ENCODE measurements at places on chromosomes 11 and 22.

- DNase-seq: no peak
Measured at GRCh38 chr11:61353131-61354067, 8.3 kb downstream of the CYB561A3 start.

DNA sequence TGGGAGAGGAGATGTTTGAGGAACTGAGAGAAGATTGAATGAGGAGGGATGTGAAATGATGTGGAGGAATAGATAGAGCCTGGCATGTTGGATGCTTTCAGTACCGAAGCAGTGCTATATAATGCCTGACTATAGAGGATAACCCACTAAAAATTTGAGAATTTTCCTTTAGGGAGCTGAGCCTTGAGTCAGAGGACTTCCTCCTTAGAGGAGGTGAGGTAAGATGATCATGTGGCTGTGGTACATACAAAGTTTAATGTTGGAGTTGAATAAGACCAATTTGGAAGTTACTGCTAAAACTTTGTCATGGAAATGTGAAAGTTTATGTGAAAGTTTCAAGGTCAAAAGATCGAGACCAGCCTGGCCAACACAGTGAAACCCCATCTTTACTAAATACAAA, 66.9 kb downstream of the YAP1 start:
- no peak for DNase-seq

DNA sequence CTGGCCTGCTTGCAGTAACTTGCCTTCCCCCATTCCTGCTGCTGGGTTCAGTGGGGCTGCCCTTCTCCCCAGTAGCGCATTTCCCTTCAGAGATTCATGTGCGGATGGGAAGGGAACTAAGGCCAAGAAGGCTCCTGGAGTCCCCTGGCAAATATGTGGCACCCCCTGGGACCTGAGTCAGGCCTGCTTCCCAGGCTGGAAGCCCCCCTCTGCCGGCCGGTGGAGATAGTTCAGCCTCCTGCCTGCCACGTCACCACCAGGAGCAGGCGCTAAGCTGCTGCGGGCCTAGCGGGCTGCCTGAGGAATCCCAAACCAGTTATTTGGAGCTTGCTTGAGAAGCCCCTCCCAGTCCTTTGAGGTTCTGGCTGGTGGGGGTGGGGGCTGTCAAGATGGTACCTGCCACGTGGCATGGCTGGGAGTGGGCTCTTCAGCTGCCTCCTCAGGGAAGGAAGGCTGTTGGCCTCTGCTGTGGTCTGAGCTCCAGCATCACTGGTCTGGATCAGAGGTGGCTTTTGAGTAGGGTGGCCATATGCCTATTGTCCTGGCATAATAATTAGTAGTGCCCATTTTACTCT, 2.0 kb downstream of the SERPINH1 start:
- no peak for DNase-seq

- no peak for DNase-seq
Measured at GRCh38 chr11:69531071-69531716, 49.7 kb downstream of the LINC01488 start.

- no peak for DNase-seq
Measured at GRCh38 chr22:23478175-23478574, 101.9 kb downstream of the IGLL1 start.

DNA sequence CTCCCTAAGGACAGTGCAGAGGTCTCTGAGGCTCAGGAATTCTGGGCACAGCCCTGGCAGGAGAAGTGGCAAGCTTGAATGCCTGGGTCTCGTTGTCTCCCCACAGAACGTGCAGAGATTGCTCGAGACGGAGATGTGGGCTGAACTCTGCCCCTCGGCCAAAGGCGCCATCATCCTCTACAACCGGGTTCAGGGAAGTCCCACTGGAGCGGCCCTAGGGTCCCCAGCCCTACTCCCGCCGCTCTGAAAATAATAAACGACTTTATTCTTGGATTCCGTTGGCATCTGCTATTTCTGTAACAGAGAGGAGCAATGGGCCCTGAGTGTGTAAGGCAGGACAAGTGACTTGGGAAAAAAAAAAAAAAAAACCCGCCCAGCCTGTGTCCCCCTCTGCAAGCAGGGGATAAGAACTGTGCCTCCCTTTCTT, 591 bp upstream of the DNAJC4 start:
- no peak for DNase-seq

DNA sequence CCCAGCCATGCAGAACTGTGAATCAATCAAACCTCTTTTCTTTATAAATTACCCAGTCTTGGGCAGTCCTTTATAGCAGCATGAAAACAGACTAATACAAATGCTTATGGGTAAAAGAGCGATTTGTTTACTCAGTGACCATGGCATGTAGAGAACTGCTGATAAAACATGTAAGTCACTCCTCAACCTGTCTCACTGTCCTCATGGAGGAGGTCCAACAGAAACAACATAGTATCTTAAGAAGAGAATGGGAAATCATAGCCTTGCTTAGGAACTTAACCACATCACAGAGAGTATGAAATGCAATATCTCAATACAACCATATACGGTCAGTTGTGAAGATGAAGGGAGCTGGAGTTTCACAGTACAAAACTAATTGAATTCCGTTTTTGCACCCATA, 1734.0 kb upstream of the RAG2 start:
- DNase-seq: no peak

GRCh38 chr22:21067901-21068680, 22.3 kb downstream of the LRRC74B start:
- DNase-seq: no peak

GRCh38 chr11:1875093-1875850, 16.4 kb downstream of the PRR33 start:
- DNase-seq: no peak

- DNase-seq: no peak
Measured at GRCh38 chr22:49149721-49150608, 677.7 kb downstream of the BRD1 start.

DNA sequence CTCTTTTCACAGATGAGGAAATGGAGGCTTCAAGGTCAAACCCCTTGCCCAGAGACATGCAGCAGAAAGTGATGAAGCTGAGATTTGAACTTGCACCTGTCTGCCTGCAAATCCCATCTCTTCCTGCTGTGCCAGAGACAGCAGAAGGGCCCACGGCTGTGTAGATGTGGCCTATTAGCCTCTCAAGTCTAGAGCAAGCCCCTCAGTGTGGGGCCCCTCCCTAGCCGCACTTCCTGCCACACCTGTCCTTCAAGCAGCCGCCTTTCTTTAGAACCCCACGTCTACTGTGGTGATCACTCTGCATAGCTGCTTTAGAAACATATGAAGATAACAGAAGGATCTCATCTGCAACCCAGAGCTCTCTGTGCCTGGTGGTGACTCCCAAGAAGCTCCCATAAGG, 41.2 kb upstream of the JAM3 start:
- no peak for DNase-seq

GRCh38 chr22:22752556-22753477, 108.4 kb downstream of the GGTLC2 start:
- DNase-seq: no peak

DNA sequence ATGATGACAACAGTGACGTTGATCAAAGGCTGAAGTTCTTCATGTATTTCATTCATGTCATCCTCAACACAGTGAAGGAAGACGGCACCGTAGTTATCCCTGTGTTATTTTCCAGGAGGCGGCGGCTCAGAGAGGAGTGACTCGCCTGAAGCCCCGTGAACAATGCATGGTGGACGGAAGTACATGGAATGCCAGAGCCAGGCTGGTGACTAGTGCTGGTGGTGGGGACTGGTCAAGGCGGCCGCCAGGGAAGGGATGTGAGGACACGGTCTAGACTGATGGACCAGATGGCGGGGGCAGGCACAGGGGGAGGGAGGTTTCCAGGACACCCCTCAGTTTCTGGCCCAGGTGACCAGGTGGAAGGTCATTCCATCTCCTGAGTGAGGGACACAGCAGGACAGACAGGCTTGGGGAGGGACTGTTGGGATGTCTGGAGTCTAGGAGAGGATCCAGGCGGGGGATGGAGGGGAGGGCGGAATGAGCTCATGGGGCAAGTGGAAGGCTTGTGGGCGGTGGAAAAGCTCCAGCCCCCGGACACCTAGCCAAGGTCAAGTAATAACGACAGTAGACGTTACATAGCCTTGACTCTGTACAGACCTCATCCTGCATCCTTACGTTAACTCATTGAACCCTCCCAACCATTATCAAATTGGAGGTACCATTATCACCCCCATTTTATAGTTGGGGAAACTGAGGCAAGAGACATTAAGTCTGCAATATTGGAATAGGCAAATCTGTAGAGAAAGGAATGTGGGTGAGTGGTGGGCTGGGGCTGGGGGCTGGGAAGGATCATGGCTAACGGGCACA, 16.0 kb upstream of the PICK1 start:
- DNase-seq: no peak

DNA sequence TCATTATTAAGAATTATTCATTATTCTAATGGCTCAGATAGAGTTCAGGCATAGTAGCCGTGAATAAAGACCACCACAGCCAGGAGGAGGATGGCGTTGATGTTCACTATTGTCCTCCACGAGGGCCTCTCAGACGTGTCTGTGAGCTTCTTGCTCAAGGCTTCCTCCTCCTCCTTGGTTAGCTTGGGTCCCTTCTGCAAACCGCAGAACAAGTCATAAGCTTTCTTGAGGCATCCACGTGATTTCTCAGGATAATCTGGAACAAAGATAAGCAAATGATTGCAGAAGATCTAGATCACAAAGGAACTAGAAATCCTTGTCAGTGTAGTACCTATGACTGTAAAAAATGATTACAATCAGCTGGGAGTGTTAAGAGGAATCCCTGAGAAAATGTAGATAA, 13.6 kb upstream of the RFPL2 start:
- DNase-seq: no peak

DNA sequence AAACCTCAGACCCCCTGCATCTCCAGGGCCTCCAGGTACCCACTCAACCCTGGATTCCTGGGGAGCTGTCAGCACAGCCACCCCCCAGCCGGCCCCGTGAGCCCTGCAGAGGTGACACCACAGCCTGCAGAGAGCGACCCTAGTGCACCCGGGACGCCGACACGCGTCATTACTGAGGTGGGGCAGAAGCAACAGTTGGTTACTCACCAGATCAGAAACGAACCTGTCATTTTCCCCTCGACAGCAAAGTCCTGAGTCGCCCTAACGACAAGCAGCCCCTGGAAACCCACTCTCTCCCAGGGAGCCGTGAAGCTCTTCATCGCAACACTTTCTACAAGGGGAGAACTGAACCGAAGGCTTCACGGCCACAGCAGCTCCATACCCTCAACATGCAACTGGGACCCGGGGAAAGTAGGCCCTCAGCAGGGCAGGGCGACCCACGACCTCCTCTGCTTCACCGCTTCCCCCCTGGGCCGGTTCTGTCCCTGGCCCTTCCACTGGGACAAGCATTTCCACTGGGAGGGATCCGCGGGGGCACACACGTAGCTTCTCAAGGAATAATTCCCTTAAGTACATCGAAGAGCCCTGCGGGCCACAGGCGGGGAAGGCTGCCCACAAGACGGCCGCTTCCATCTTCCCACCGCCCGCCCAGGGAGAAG, 1.6 kb downstream of the BRD1 start:
- no peak for DNase-seq

DNA sequence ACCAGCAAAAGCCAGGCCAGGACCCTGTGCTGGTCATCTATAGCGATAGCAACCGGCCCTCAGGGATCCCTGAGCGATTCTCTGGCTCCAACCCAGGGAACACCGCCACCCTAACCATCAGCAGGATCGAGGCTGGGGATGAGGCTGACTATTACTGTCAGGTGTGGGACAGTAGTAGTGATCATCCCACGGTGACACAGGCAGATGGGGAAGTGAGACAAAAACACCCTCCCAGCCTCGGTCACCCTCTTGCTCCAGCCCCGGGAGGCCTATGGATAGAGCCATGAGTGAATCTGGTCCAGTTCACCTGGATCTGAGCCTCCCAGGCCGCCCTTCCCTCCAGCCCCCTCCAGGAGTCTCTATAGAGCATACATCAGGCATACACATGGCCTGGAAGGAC, 115.2 kb upstream of the IGLL5 start:
- DNase-seq: no peak

DNA sequence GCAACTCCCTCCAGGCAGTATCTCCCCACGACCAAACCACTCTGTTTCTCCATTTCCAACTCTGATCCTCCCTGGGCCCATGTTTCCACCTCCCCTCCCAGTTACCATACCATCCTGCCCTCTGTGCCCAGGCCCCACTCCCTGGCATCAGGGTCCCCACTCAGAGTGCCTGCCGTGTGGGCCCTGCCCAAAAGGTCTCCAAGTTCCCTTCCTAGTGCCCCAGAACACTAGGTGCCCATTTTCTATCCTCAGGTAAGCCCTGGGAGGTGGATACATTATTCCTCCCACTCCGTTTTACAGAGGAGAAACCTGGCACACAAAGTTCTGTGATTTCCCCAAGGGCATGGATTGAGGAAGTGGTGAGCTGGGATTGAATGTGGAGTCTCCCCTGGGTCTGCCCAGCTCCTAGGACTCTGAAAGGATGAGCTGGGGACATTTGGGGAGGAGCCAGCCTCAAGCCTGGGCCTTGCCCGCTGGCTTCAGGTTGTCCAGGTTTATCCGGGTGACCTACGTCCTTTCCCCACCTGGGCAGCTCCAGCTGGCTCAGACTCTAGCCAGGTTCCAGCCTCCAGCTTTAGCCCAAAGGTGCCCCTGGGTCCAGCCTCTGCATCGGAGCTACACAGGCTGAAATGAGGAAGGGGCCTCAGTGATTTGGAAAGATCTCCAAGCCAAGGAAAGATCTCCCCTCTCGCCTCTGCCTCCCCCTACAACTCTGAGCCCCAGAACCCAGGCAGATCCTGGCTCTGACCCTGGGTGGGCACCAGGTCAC, 2.2 kb upstream of the GSTT4 start:
- DNase-seq: no peak

GRCh38 chr11:115069599-115069998, 391.3 kb downstream of the NXPE2 start:
- DNase-seq: no peak

- no peak for DNase-seq
Measured at GRCh38 chr11:92424281-92424680, 199.7 kb downstream of the FAT3 start.

DNA sequence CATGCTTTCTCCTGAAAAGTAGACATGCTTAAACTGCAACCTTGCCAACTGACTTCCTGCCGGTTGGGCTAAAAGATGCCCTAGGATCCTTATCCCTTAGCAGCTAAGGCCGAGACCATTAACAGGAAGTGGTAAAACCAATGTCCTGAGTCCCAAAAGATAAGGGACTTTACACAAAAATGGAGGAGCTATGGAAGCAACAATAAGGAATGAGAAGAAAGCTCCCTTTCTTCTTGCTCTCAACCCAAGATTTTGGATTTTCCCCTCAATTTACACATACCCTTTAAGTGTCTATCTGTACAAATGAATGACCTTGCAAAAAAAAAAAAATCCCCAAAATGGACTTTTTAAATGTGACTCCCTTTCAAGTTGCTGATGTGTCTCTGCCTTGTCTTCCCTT, 11.1 kb downstream of the MRPL17 start:
- no peak for DNase-seq
